ENCODE measurements at places on chromosomes 13 and 19.
A peak's percentile ranks its signal among the peaks of the same experiment; 100 is the strongest.

DNA sequence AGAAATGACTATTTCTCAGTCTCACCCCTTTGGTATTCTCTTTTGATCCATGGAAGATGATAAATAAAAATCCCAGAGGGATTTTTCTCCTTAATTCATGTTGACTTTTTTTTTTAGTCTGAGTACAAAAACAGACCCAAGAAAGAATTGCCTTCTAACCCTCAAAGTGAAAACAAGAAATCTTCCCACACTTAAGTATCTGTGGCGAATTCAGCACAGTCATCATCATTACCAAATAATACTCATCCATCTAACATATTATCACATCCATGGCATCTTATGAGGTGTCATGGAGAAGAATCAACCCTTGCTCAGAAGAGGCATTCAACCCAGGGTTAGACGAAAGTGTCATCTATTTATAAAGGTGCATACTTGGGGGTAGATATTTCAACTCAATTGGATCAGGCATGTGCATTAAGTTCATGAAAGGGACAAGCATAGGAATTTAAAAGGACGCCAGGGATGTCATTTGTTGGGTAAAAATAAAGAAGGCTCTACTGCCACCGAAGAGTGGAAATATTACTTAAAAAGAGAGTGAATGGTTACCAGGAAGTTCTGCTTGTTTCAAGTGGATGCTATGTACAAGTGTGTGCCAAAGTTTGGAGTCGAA is 101.9 kb downstream of the FLT1 start:
- no peak for DNase-seq

DNA sequence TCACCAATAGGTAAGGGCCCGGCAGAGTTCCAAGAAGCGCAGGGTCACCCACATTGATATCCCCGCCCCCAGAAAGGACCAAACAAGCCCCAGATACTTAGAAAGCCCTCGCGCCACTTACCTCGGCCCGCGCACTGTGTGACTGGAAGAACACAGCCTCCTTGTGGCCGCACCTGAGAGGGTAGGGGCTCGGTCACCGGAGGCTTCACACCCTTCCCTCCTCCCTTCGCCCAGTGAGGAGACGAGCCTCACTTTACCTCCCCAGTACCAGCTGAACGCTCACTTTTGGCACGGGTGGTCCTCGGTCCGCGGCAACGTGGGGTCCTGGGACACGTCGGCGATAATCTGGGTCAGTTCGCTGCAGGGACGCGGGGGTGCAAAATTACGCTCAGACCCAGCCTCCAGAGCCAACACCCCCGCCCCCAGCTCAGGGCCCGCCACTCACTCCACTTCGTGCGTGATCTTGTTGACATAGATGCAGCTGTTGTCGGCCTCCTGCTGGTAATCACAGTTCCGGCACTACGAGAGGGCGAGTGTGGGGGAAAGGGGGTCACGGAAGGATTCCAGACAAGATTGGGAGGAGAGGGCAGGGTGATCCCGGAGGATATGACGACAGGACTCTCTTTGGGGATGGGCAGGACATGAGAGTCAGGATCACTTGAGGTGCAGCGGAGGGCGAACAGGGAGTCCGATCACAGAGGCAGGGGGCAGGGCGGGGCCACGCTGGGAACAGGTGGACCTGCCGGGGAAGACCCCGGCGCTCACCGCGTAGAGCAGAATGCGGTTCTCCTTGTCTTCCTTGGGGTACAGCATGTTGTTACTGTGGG is 568 bp downstream of the POLR2I start:
- peak; percentile 64 for DNase-seq

- DNase-seq, result no peak
Measured at GRCh38 chr13:59533561-59534555, 629.9 kb downstream of the DIAPH3 start.

DNA sequence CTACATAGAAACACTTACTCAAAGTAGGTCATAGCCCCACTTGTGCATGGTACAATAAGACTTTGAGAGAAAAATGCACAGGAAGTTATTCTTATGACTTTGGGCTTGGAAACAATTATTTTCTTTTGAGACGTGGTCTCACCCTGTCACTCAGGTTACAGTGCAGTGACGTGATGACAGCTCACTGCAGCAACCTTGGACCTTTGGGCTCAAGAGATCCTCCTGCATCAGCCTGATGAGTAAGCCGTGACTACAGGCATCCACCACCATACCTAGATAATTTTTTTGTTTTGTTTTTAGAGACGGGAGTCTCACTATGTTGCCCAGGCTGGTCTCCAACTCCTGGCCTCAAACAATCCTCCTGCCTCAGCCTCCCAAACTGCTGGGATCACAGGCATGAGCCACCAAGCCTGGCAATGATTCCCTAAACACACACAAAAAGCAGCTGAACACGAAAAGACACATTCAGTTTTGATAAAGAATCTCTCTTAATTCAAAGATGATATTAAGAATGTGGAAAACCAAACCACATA is 17.9 kb downstream of the NLRP9 start:
- no peak for DNase-seq

GRCh38 chr19:55585658-55586339 is 5.2 kb upstream of the ZNF579 start:
- peak; percentile 63 for DNase-seq

- no peak for DNase-seq
Measured at GRCh38 chr13:113470073-113470472, 16.8 kb upstream of the ADPRHL1 start.

DNA sequence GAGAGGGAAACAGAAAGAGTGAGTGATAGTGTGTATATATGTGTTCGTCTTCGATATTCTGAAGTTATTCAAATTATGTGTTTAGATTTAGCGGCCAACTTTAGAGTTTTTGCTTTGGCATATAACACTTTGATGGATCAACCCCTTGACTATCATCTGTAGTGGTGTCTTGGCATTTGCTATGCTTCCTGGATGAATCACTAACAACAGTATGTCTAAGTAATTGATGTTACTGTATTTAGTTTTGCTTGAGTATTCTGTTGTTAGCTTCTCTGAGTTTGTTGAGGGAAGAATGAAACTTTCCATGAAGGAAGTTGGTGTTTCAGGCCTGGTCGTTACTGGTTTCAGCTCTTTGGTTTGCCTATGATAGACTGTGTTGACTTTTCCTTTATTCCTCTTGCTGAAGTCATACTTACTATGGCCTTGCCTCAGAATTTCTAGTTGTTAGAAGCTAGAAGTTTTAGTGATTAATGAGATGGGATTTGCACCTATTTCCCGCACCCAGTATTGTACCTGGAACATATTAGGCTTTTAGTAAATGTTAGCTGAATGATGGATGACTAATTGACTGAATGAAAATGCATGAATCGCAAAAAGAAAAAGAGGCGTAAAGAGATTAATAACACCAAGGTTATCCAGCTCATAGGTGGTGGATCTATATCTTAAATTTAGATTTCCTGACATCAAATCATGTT is 20.7 kb downstream of the NDFIP2 start:
- DNase-seq, result no peak

- DNase-seq, result no peak
Measured at GRCh38 chr13:106589716-106590115, 21.8 kb upstream of the ARGLU1 start.

DNA sequence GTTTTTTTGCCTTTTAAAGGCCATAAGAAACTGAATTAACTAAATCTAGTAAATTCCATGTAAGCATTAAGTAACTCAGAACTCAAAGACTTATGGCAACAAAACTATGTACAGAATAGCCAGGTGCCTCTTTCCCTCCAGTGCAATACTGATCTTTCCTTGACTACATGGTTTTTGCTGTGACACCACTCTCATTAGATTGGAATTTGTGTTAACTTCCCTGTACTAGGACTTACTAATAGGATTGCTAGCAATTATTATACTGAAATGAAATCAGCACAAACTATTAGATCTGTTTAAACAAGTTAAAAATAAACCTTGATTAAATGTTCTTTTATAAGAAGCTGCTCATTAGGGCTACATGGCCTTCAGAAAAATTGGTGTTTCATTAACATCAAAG is 96.3 kb downstream of the DACH1 start:
- DNase-seq, result no peak

GRCh38 chr19:16094360-16095070 is 17.2 kb upstream of the RAB8A start:
- DNase-seq, result no peak

DNA sequence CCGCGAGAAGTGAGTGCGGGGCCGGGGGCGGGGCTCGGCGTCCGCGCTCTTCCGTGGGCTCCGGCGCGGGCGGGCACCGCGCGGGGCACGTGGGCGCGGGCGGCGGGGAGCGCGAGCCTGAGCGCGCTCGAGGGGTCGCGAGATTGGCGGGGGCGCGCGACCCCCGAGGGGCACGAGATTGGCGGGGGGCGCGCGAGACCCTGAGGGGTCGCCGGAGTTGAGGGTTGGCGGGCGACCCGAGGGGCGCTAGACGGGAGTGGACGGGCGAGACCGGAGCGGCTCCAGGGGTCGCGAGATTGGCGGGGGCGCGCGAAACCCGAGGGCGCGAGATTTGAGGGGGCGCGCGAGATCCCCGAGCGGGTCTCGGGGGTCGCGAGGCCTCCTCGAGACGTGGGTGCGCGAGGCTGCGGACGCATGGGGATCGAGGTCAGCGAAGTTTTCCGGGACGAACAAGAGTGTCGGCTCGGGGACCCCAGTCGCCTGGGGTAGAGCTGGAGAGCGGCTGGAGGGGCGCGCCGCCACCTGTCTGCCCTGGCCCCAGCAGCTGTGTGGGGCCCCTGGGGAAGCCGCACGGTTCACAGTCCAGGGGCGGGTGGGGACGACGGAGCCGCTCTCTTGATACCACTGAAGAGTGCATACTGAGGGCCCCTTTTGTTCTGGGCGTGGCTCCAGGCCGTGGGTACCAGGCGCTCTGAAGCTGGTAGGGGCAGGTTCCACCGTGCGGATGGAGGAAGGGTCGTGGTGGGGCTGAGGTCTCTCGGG is 682 bp downstream of the SSBP4 start:
- no peak for DNase-seq

GRCh38 chr13:30333616-30334015 is 26.3 kb upstream of the KATNAL1 start:
- no peak for DNase-seq

DNA sequence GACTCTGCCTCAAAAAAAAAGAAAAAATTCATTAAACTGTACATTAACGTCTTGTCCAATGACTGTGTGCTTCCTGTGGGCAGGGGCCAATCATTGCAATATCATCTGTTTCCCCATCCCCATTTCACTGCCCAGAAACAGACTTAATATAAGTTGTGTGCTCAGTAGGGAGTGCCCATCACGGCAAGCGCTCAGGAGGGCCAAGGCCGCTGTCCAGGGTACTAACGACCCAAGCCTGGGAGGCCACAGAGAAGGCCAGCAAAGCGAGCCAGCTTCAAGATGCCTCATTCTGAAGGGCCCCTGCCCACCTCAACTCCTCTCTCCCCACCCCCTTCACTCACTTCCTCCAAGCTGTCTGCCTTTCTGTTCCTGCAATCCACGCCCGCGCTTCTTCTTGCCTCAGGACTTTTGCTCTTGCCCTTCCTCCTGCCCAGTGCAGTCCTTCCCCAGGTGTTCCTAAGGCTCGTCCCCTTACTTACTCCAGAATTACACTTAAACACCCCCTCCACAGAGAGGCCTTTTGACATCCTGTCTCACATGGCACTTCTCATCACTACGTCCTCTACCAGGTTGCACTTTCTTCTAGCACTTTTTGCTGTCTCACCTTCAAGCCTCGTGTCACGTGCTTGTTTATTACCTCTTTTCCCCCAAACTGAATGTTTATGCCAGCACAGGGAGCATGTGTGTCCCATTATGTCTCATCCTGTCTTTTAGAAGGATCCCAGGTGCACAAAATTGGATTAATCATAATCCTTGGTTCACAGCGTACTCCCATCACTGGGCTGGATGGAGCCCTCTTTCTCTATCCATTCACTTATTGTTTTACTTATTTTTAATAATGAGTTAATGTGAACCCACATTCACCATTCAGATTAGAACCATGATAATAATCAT is 11.3 kb upstream of the POU2F2 start:
- DNase-seq, result peak; percentile 73

DNA sequence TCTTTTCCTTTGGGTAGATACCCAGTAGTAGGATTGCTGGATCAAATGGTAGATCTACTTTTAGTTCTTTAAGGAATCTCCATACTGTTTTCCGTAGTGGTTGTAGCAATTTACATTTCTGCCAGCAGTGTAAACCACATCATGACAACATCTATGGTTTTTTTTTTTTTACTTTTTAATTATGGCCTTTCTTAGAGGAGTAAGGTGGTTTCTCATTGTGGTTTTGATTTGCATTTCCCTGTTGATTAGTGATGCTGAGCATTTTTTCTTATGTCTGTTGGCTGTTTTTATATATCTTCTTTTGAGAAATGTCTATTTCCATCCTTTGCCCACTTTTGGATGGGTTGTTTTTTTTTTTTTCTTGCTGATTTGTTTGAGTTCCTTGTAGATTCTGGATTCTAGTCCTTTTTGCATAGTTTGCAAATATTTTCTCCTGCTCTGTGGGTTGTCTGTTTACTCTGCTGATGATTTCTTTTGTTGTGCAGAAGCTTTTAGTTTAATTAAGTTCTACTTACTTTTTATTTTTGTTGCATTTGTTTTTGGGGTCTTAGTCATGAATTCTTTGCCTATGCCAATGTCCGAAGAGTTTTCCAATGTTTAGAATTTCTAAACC is 38.8 kb downstream of the TDRD3 start:
- DNase-seq, result no peak

- DNase-seq, result peak; percentile 84
Measured at GRCh38 chr13:36298535-36299068, 988 bp upstream of the CCDC169 start.

- peak; percentile 83 for DNase-seq
Measured at GRCh38 chr13:113216254-113217048, 7.0 kb downstream of the CUL4A start.

DNA sequence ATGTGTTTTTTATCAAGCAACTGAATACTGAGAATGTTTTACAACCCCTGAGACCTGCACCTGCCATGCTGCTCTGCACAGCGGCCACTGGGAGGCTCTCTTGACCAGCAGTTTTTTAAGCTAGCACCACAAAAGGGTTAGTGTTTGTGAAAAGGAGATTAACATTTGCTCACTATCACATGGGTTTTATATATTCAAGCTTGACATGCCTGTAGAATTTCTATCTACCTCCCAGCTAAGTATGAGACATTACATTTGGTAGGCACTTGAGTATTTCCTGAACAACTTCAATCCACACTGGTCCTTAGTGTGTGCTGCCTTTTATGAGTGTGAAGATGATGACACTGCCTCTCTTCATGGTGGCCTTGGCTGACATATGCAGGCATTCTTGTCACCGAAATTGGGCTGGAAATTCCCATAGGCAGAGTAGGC is 1238.9 kb downstream of the UQCRFS1 start:
- DNase-seq, result peak; percentile 80

GRCh38 chr13:51590231-51590970 is 6.1 kb downstream of the WDFY2 start:
- no peak for DNase-seq

GRCh38 chr19:49497047-49497788 is 984 bp downstream of the RPS11 start:
- DNase-seq, result peak; percentile 71

GRCh38 chr19:33171916-33172359 is 22.2 kb upstream of the LRP3 start:
- no peak for DNase-seq
